ENCODE measurements at places on chromosomes 11 and 22.

DNA sequence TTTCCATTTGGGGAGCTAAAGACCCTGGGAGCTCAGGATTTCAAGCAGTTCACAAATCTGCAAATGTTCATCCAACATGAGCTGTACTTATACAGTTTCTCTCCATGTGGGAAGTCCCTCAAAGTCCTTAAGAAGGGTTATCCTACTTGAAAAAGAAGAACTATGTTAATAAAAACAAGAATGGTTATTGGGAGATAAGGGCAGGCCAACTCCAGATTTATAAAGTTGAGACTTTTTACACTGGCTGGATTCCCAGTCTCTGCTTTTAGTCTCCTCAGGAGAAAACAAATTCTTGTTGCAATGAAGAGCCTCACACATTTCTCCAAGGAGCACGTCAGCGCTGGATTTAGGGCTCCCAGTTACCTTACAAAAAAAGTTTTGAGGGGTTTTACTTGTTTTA lies 34.2 kb upstream of the CTTN start:
- no peak for DNase-seq

DNA sequence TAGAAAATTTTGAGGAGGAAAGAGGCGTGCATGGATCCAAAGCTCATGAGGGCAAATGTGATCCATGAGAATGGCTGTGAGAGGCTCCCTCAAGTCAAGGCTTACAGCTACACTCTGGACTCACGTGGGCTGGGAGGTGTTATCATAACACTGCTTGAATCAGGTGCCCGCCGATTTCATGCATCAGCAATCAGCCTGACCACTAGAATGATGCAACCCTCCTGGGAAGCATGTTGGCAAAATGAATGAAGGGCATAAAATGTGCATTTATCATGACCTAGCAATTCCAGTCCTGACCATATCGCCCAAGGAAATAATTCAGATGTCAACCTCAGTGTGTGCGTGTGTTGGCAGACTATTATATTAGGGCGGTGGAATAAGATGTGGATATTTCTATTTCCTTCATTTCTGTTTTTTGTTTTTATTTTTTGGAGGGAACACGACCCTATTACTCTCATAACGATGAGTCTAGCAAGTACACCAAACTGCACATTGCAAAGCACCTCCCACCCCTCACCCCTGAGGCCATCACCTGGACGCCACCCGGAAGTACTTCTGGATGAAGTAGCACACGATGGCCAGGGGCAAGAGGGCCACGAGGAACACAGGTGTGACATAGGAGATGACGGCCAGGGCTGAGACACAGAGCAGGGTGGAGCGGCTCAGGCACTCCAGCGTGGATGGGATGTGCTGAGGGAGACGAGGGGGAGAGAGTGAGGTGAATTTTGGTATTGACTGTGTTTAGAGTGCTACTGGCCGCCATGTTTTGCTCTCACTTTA lies 15.7 kb upstream of the KCNJ11 start:
- DNase-seq: no peak

DNA sequence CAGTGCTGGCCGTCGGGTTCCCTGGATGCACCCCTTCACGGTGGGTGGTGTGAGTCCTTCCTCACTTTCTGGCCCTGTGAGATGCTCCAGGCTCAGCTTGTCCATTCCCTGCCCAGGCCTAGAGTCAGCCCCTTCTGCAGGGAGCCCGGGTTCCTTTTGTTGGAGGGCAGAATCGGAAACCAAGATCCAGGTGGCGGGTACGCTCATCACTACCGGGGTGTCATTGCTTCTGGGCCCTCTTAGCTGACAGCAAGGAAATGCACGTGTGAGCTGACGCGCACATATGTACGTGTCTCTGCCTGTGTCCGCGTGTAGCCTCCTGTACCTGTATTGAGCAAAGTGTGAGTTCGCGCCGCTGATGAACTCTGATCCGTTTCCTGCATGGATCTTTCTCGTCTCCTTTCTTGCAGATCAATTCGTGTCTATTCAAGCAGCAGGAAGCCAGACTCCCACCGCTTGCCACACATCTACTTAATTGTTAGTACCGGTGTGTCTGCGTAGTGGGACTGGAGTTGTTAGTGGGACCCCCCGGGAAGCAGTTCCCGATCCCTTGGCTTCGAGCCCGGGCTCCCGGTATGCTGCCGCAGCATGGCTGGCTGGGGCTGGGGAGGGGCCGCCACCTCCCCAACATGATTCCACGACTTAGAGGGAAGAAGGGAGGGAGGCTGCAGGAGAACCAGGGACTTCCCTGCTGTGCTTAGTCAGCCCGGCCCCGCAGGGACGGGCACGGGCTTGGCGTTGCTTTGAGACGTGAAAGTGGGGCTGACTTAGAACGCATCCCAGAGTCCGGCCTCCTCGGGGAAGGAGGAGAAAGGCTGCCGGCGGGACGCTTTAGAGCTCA lies 35.9 kb upstream of the GRAMD4 start:
- DNase-seq: no peak

GRCh38 chr22:20438678-20439492 lies 1.3 kb upstream of the SCARF2 start:
- DNase-seq: peak; percentile 34

DNA sequence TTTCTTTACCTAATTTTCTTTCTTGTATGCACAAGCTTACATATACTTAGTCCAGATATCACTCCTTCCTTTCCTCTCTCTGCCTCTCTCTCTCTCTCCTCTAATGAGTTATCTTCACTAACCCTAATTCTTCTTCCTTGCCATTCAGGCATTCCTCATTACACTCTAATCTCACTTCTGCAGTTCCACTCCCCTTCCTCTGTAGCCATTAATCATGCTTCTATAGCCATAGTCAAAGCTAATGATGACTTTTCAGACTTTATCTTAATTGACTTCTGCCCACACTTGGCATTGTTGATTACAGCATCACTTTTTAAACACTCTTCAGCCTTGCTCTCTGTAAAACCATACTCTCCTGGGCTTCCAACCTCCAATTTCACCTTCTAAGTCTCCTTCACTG lies 35.3 kb upstream of the SC5D start:
- DNase-seq: no peak

GRCh38 chr11:2834503-2835273 lies 50.9 kb downstream of the CDKN1C start:
- DNase-seq: no peak
